Brain pericyte (primary cell): ENCODE measurements at places on chromosomes 4 and X.

DNA sequence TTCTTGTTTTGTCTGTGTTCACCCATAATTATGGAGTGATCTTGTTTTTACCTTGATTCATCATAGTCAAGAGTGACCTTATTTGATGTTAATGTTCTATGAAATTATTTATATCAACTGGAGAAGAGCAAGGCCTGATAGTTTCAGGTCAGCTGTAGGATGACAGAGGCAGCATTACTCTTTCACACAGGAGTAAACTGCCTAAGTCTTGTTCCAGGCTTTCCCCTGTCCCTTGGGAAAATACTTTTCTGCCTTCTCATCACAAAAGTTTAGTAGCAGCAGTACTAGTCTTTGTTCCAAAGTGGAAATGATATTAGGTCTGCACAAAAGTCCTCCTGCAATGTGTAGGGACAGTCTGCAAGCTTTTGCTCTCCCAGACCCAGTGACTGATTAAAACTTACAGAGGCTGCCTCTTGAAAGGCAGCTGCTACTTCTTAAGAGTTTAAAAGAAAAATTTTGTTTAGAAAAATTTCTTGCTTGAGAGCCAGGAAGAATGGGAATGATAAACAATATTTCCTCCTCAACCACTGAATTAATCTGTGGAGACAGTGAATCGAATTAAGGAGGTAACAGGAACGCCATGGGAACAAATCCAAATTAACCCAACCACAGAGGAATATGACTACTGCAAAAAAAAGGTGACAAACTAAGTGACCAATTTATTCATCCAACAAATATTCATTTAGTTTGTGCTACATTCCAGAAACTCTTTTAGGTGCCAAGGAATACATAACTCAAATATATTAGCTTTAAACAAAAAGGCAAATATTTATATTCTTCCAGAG is 991.4 kb upstream of the PABPC4L start:
- no peak for DNase-seq

GRCh38 chr4:86685401-86685800 is 91.3 kb downstream of the PTPN13 start:
- no peak for DNase-seq

DNA sequence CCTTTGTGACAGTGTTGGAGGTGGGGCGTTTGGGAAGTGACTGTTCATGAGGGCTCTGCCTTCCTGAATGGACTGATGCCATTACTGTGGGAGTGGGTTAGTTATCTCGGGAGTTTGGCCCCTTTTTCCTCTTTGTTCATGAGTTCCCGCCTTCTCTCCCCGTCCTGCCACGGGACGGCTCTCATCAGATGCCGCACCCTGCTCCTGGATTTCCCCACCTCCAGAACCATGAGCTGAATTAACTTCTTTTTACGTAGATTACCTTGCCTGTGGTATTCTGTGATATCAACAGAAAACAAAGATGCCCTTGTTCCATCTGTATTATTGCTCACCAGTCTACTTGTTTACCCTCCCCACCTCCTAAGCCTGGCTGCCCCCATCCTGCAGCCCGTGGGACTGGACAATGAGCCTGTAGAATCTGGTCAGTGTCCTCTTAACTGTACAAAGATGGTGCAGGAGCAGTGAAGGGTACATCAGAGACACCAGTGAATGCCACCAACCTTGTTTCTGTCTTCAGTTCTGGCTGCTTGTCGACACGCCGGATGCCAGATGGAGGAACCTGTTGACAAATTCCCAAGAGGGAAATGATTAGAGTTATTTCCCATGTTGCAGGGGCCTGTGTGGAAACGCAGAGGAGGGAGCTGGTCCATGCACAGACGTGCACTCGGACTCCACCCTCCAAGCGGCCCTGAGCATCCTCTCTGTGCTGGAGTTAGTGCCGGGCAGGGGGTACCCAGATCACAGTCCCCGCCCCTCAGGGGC is 104.7 kb downstream of the ABLIM2 start:
- DNase-seq = no peak

GRCh38 chr4:154614306-154614705 is 1.9 kb upstream of the FGG start:
- no peak for DNase-seq

DNA sequence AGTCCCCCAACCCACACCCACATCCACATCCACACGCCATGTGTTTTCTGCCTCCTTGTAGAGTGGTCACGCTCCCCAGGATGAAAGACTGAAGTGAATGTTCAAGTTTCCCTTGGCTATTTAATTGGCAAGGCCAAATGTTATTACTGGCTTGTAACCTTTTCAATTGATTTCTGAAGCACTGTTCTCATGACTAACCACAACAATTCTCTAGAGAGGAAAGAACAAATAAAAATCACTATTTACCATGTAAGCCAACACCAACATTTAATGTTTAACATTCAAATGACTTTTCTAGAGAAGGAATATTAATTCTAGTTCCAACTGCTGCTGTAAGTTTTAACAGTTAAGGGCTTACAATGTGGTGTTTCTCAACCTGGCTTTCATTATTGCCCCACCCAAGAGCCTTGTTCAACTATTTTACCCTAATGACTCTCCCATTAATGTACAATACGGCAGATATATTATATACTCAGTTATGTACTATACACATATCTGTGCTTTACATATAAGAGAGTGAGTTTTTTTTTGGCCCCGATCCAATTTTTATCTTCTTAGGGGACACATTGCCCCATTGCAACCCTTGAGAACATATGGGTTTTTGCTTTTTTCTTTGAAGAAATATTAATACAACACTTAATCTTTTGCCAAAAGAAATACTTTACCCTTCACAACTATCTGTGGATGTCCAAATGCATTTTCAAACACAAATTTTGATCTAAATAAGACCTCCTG is 46.5 kb downstream of the RELL1 start:
- DNase-seq = no peak

- no peak for DNase-seq
Observed at GRCh38 chr4:146159384-146160058, 16.0 kb upstream of the LSM6 start.

- no peak for DNase-seq
Observed at GRCh38 chr4:127102361-127102760, 530.4 kb upstream of the INTU start.

DNA sequence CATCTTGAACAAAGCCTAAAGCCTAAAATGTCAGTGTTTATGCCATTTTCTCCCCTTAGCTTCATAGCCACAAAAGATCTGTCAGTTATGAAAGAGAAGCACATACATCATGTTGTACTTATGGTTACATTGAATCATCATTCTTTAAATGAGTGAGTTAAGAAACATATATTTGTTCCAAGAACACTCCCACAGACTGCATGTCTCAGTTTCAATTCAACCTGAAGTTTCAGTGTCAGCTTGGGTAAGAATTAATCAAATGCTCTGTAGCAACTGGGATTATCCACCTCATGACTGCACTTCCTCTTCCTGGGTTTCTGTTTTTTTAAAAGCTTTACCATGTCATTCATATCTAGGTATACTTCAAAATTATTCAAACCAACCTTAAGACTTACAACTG is 3.9 kb upstream of the TMPRSS11B start:
- DNase-seq = no peak

GRCh38 chrX:24657671-24658386 is 10.7 kb upstream of the PCYT1B start:
- DNase-seq = no peak

- no peak for DNase-seq
Observed at GRCh38 chr4:137861682-137862081, 329.4 kb upstream of the PCDH18 start.

GRCh38 chr4:80717204-80717603 is 313.3 kb upstream of the BMP3 start:
- DNase-seq = no peak

DNA sequence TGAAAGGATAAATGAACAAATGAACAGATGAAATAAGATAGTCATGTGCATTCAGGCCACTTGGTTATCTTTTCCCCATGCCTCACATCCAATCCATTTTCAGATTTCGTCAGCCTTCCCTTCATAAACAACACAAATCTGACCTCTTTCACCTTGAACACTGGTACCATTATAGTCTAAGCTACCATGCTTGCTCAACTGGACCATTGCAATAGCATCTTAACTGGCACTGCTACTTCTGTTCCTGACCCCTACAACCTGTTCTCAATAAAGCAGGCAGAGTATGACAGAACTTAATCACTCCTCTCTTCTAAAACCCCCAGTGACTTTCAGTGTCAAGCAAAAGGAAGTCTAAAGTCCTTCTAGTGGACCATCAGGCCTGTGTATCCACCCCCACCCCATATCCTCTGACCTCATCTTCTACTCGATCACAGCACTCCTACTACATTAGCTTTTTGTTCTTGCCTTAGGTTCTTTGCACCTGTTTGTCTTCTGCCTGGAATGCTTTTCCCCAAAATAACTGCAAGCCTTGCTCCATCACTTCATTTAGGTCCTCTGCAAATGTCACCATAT is 40.7 kb downstream of the LARP7 start:
- no peak for DNase-seq

DNA sequence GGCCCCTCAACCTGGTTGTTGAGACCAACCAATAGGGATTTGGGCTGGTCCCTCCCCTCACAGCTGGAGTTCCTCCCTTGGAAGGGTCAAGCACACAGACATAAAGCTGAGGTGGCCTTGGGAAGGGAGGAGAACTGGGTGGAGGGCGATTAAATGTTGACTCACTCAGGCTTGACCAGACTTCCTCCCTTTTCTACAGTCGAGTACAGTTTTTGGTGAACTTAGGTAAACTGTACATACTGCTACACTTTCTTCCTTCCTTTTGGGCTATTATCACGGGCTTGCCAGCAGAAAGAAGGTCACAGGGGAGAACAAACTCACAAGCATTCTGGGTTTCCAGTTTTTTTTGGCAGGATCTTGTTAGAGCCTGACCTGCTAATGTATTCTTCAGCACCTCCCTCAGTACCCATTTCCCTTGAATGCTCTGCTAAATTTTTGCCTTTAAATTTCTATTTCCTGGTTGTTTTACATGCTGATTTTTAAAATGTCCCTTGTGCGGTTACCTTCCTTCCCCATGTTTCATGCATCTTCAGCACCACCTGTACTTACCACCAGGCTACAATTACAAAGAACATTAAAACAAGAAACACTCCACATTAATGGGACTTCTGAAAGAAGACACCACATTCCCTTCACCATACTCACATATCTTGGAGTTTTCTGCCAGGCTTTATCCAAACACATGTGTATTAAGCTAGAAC is 135.2 kb upstream of the RASGEF1B start:
- DNase-seq = no peak

DNA sequence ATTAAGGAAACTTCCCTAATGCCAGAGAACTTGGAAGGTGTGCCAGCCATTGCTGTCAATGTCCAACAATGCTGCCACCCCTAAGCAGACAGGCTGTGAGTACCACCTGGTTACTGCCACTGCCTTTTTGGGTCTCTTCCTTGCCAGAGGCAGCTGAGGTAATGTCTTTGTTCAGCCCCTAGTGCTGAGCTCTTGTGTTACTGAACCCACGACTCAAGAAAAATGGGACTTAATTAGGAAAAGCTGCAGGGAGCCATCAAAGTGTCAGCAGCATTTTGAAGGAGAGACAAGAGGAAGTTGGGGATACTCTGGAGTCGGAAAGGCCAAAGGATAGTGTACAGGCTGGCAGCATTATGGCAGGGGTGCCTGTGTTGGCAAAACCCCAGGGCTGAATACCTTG is 283.7 kb downstream of the AFF2 start:
- DNase-seq = no peak

GRCh38 chr4:4864443-4864939 is 5.0 kb downstream of the MSX1 start:
- no peak for DNase-seq

GRCh38 chrX:143270317-143270716 is 244.6 kb downstream of the SPANXN4 start:
- no peak for DNase-seq

- no peak for DNase-seq
Observed at GRCh38 chrX:111519215-111519614, 7.8 kb downstream of the SERTM2 start.

- no peak for DNase-seq
Observed at GRCh38 chr4:75779105-75779757, 54.9 kb downstream of the USO1 start.

- no peak for DNase-seq
Observed at GRCh38 chrX:16075087-16075486, 48.3 kb upstream of the GRPR start.

GRCh38 chr4:1720163-1720983 is 750 bp downstream of the TMEM129 start:
- no peak for DNase-seq

- no peak for DNase-seq
Observed at GRCh38 chr4:121574618-121575017, 122.2 kb downstream of the ANXA5 start.

DNA sequence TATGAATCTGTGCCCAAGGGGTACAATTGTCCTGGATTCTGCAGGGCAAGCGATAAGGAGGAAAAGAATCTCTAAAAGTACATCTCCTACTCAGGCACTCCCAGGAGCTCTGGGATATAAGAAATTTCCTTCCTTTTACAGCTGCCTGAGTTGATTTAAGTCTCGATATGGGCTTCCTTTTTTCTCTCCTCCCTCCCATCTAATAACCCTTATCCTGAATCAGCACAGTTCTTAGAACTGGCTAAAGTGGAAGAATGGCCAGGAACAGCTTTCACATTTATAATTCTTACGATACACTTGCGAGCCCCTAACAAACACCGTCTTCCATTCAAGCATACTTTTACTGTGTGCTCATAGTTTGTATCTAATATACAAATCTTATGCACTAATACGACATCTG is 21.2 kb downstream of the LRP2BP start:
- no peak for DNase-seq

- DNase-seq = no peak
Observed at GRCh38 chr4:151324752-151325110, 674 bp downstream of the SH3D19 start.

GRCh38 chrX:38473701-38474100 is 87.6 kb upstream of the TSPAN7 start:
- DNase-seq = no peak

DNA sequence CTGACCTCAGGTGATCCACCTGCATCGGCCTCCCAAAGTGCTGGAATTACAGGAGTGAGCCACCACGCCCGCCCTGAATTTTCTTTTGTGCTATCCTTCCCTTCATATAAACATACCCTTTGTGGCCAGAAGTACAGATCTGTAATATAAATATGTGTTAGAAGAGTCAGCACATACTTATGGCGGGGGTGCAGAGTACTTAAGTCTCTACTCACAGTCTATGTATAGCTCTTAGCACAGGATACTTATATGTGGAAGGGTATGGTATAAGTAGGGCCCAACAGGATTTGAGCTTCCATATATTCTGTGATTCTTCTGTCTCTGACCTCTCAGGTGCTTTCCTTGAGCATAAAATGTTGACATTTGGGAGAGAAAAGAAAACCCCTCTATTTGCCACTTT is 18.2 kb downstream of the CXorf58 start:
- DNase-seq = no peak

GRCh38 chr4:52651996-52652672 is 7.0 kb downstream of the USP46 start:
- DNase-seq = no peak

- DNase-seq = no peak
Observed at GRCh38 chr4:82217986-82218715, 155.6 kb downstream of the HNRNPD start.

DNA sequence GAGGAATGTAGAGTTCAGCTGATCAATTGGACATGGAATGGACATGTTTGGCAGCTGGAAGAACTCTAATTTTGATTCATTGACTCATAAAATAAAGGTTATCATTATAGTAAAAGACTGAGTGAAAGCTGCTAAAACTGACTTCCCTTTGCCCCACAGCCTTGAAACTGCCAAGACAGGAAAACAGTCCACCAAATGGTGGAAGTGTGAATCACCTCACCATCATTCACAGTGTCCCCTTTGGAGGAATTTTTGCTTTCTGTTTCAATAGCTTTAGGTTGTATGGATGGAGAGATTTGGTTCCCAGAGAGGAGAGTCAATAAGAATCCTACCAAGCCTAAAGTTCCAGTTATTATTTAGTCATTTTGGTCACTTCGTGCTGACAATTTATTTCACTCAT is 20.8 kb upstream of the FREM3 start:
- DNase-seq = no peak
